ENCODE measurements at places on chromosomes 11 and 22.

- DNase-seq = peak; percentile 78
These were observed 7.0 kb downstream of the FXYD2 start for GRCh38 chr11:117817368-117818040.

GRCh38 chr22:46806794-46807193 lies 44.3 kb downstream of the TBC1D22A start:
- DNase-seq = no peak

GRCh38 chr22:33832558-33833151 lies 87.6 kb downstream of the LARGE1 start:
- no peak for DNase-seq

DNA sequence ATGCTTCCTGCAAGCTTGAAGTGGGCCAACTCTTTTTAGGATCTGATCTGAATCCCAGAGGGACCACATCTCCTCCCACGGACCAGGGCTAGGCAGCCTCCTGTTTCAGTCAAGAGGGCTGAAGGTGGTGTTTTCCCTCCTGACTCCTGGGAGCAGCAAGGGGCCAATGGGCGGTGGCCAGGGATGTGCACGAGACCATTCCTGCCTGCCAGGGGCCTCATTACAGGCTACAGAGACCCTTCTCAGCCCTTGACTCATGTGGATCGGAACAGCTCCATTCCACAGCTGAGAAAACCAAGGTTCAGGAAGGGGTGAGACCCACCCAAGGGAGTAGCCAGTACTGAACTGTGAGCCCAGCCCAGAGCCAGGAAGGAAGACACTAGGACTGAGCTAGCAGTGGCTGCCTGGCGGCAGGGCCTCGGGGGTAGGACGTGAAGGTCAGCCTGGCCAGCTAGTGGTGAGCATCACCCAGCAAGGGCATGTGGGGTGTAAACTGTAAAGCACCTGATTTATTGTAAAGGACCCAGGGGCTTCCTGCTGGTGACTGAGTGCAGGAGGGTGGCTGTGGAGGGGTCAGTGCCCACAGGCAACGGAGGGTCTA lies 3.4 kb upstream of the P2RY6 start:
- DNase-seq = no peak

GRCh38 chr11:131685206-131685605 lies 314.8 kb downstream of the NTM start:
- DNase-seq = no peak

DNA sequence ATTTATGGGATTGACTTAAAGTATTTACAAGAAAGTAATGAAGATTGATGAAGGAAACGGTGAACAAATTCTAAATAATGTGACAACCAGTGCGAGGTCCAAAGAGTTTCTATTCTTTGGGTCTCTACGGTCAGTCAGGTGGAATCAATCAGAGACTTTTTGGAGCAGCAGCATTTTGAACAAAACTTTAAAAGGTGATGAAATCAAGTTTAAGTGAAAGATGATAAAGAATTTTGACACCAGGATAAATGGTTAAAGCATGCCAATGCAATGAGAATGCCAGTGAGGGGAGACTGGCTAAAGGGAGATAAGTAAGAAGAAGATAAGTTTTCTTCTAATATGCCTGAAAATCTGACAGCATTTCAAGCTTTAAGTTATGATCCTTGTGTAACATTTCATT lies 67.9 kb downstream of the DCUN1D5 start:
- DNase-seq = no peak

DNA sequence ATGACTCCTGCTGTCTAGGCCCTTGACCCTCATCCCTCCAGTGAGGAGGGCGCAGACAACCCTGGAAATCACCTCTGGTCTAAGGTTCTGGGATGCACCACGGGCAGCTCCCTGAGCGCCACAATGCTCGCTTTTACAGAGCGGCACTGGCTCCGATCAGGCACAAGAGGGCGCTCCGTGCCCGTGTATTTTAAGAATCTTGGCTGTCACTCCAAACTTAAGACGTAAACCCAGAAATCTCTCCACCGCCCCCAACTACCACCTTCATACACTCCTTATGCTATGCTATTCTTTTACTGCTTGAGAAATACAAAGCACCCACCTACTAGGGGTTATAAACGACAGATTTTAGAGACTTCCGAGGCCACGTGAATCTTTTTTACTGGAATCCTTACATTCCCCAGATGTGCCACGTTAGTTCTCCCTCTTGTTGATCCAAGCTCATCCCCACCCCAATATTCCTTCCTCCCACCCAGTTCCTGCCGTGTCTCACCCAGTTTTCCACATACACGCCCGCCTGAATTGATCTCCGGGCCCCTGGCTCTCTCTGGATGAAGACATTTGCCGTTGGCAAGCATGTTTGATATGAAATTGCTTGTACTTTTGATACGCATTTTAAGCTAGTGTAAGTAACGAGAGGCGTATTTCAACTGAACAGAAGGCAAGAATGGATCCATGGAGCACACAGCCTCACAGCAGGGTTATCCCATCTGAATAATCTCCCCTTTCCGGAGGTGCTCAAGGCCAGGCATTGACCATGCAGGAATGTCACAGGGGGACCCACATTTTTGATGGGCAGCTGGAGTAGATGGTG lies 453.5 kb downstream of the OPCML start:
- no peak for DNase-seq

DNA sequence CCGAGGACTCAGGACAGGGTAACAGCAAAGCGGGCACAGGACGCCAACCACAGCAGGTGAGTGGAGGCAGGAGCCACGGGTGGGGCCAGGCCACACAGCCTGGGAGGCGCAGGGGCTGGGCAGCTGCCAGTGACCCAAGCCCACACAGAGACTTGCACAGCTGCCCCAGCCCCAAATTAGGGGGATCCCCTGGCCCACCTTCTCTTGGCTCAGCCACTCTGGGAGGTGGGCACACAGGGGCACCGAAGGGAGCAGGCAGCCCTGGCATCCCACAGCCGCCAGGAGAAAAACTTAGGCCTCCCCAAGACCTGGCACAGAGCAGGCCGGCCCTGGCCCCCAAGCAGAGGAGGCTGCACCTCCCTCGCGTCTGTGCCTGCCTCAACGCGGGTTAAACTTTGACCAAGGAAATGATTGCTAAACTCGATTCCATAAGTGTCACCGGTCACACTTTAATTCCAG lies at the start of gene SLC22A12:
TSS of gene SLC22A12 (plus strand) at position 458 of the 459 bp plus-strand sequence. CDS start 337 bp downstream, outside the sequence.
- DNase-seq = no peak

DNA sequence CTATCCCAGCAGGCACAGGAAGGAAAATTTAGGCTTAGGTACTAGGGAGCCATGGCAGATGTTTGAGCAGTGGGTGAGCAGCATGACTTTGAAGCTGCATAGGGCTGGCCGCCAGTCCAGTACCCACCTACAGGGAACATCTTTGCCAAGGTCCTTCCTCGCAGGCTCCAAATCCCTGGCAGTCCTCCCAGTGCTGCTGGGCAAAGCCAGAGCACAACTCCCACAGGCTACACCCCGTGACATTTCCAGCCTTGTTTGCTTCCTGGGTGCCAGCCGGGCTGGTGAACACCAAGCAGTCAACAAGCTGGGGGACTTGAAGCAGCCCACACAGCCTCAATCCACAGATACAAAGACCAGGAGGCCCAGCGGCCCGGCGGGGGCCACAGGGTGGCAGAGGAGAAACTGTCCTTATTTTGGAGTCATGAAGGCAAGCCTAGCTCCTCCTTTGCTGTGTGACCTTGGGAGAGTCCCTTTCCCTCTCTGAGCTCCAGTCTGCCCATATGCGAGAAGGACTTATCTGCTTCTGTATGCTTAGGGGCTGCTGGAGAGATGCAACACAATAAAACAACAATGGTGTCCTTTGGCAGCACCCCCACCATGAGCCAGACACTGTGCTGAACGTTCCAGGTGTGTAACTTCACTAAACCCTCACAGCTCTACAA lies 28.0 kb downstream of the TPST2 start:
- DNase-seq = no peak

DNA sequence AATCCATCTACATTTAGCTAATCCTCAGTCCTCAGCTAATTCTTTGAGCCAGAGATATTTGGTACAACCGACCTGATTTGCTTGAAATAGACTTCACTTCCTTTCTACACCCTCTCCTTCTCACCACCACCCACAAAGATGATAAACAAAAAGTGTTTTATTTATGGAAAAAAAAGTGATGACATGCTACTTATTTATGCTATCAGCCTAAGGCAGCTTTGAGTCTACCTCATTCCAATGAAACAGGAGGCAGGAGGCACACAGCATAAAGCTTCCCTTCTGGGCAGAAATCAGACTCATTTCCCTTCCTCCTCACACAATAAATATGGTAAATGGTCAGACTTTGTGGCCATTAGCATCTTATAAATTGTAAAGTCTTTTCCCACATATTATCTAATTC lies 325.7 kb downstream of the SOX6 start:
- no peak for DNase-seq

- DNase-seq = no peak
These were observed 121.5 kb downstream of the CCDC34 start for GRCh38 chr11:27241311-27242122.

GRCh38 chr11:116449522-116449921 lies 323.3 kb downstream of the BUD13 start:
- DNase-seq = no peak

- DNase-seq = no peak
These were observed 7.3 kb downstream of the UBE2L6 start for GRCh38 chr11:57560146-57560545.

DNA sequence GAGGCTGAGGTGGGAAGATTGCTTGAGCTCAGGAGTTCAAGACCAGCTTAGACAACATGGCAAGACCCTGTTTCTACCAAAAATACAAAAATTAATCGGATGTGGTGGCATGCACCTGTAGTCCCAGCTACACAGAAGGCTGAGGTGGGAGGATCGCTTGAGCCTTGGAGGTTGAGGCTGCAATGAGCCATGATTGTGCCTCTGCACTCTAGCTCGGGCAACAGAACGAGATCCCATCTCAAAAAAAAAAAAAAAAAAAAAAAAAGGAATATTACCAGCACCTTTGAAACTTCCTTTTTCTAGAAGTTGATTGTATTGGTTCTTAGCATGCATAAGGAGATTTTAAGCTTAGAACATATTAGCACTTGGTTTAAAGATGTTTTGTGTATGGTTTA lies 11.4 kb downstream of the CRKL start:
- no peak for DNase-seq
